ENCODE measurements at places on chromosomes 3 and 15.

- DNase-seq, result no peak
Measured at GRCh38 chr3:191637611-191638010, 176.6 kb downstream of the PYDC2 start.

- DNase-seq, result no peak
Measured at GRCh38 chr15:50227076-50227475, 38.5 kb downstream of the HDC start.

DNA sequence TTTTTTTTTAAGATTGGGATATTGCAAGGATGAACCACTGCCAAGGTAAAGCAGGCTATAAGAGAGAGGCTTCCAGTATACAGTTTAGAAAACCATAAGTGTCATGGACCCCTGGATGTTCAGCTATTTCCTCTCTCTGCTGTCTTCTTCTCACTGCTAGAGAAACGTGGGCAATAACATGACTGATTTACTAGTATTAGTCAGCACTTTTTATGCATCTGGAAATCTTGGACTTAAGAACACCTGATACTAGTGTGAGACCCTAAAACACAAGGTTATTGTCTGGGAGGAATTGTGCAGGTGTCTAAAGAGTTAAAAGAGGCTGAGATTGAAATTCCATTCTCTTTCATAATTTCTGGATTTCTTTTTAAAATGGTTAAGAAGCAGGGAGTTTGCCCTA is 460.6 kb upstream of the MCTP2 start:
- DNase-seq, result no peak

DNA sequence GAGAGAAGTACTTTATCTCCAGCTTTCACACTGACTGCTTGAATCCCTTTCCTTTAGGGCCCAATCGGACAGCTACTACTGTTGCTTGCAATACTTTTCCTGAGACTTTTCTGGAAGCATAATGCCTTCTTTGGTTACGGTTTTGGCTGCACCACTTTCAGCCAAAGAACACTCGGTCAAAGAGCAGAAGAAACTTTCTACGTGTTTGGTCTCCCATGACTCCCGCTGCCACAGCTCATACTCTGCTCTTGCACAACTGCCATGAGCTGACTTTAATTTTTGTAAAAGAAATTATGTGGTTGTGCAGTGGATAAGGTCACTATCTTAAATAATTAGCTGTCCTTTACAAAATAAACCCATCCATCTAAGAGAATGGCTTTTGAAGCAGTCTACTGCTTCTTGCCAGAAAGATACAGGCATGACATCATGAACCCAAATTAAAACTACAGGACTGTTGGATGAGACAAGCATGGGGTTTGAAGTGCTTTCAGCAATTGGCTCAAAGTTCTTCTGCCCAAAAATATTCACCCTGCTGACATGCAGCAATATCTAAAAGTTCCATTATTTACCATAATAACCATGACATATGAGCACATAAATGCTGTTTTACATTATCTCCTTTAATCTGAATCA is 42.0 kb downstream of the PROS1 start:
- DNase-seq, result no peak

- DNase-seq, result no peak
Measured at GRCh38 chr3:47592066-47592795, 13.6 kb upstream of the CSPG5 start.

DNA sequence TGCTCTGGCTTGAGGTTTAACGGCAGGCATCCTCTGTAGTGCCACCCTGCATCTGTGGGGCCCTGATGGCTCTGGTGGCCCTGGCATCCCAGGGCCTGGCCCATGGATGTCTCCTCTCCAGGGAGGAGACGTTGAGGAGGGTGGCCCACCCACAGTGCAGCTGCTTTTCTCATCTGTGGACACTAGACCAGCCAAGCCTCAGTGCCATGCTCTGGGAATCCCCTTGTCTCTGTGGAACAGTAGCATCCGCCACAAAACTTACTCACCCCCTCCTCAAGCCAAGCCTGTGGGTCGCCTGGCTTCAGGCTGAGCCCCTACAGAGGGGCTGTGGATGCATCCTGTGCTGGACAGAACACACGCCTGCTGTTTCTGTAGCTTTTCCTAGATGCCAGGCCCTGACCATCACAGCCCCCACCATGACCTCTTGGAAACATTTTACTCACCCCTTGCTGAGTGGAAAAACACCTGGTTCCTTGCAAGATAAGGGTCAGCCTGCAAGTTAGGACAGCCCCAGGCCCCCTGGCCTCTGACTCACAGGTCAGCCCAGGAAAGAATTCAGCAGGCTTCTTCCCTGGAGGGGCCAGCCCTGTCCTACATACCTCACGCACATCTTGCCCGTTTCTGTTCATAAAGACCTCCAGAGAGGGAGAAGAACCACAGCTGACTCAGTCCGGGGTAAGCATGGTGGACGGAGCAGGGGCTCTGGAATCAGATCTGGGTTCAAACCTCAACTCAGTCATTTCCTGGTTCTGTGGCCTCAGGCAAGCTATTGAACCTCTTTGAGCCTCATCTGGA is 19.0 kb downstream of the PAK6 start:
- DNase-seq, result no peak

DNA sequence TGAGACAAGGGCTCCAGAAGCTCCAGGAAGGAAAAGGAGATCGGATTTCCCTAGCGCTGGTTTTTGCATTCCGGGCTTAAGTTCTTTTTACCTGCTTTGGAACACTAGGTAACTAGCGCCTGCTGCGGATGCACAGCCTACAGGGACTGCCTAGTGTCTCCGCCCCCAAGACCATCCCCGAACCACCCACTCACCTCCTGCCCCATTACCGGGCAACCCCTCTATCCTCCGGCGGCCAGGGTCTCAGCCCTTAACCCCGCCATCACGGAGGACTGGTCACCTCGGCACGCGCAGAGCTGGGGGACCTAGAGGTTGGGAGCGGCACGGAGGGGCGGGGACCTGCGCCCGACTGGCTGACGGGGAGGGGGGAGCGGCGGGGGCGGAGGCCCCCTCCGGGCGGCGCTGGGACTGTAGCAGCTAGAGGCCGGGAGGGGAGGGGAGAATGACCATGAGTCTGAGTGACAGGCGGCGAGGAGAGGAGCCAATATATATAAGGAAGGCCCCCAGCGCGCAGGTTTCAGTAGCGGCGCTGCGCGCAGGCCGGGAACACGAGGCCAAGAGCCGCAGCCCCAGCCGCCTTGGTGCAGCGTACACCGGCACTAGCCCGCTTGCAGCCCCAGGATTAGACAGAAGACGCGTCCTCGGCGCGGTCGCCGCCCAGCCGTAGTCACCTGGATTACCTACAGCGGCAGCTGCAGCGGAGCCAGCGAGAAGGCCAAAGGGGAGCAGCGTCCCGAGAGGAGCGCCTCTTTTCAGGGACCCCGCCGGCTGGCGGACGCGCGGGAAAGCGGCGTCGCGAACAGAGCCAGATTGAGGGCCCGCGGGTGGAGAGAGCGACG is at the start of gene DLL4:
Gene DLL4 (plus strand): TSS at position 520 of the 839 bp plus-strand sequence. CDS start 329 bp downstream, outside the sequence.
- no peak for DNase-seq

DNA sequence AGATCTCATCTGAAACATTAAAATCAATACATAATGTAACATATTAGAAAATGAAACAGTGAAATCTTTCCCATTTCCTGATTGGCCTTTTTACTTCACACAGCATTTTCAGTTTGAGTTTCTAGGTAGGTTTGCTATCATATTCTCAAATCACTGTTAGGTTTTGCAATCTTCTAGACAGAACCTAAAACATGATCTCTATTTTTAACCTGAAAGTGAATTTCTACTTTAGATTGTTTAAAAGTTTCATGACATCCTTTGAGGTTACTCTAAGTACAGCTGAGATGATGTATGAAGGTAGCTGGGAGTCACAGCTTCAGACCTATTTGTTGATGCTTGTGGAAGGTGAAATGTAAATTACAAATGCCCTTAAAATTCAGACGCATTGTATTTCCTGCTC is 118.4 kb upstream of the GPR149 start:
- no peak for DNase-seq

- no peak for DNase-seq
Measured at GRCh38 chr15:41207687-41208448, 22.7 kb downstream of the EXD1 start.

GRCh38 chr3:31988271-31988670 is 6.7 kb downstream of the ZNF860 start:
- no peak for DNase-seq

- DNase-seq, result no peak
Measured at GRCh38 chr3:107975529-107976201, 115.2 kb downstream of the CD47 start.

DNA sequence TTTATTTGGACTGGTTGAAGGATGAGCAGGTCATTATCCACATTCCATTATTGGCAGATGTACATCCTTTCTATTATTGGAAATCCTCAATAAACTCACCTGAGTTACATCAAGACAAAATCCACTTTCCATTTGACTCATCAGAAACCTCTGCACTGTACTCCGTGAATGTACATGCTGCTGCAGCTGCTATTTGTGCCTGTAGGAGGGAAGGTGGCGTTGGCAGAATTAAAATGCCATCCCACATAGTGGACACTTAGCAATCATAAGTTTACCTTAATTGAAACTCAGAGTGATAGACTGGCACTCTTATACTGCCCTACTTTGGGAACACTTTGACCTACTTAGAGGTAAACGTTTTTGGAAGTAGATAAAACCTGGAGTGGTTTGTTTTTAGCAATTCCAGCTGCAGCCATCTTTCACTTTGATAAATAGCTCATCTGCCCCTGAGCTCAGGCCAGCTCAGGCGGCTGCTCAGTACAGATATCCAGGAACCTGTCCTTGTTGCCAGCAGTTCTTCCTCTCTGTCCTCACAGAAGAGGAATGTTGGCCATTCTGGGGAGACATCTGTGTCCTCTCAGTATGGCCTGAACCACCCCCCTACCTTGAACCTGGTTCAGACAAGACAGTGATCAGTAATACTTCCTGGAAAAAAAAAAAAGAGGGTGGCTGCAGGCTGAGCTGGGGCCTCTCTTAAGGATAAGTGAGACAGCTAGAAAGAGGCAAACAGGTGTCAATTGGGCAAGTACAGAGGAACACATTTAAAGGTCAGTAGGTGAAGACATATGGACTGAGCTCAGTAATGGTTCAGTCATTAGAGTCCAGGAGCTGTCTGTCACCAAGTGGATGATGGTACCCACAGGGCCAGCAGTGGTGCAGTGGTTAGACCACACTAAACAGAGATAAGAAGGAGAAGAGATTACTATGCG is 153.4 kb upstream of the UMPS start:
- DNase-seq, result no peak
